MCF 10A (cell line): ENCODE measurements at places on chromosomes 5 and 9.

- DNase-seq = no peak
Measured at GRCh38 chr5:157271740-157272271, 5.9 kb downstream of the CYFIP2 start.

GRCh38 chr9:90189306-90189705, 453.3 kb downstream of the DIRAS2 start:
- no peak for DNase-seq

DNA sequence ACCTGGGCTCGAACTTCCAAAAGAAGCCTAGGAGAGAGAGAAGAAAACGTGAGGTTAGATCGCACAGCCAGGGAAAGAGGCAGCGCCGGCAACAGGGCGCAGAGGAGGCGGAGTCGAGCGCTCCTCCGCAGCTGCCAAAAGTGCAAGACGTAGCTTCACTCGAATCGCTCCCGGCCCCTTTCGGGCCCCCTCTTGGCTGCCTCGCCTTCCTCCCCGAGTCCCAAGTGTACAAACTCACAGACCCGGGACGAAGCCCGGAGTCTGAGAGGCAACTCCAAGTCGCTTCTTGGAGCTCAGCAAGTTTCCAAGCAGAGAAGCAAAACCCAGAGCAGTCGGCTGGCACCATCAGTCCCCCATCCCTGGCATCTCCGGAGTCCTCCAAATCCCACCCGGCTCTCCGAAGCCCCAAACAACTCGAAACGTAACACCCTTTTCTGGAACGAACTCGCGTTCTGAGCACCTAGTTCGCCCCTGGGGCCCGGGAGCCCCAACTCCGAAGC, 1.2 kb downstream of the MIER3 start:
- peak; percentile 61 for DNase-seq

DNA sequence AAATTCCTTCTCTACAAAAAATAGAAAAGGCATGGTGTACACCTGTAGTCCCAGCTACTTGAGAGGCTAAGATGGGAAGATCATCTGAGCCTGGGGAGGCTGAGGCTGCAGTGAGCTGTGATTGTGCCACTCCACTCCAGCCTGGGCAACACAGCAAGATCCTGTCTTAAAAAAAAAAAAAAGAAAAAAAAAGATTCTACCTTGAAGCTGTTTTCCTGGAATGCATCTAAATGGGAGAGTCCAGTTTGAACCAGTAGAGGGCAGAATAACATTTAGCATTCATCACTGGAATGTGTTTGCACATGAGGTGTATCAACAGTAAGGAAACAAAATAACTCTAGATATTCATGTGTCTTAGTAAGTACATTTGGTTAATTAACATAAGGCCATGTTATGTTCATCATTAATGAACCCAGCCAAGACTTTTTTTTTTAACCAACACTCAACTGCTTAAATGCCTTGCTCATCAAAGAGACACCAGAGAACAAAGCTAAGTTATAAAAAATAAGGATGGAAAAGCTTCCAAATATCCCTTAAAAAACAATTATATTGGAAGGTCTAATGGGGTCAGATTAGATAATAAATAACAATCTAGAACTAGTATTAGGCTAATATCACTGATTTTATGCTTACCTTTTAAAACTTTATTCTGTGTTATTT, 16.1 kb downstream of the IFNE start:
- DNase-seq = peak; percentile 47

DNA sequence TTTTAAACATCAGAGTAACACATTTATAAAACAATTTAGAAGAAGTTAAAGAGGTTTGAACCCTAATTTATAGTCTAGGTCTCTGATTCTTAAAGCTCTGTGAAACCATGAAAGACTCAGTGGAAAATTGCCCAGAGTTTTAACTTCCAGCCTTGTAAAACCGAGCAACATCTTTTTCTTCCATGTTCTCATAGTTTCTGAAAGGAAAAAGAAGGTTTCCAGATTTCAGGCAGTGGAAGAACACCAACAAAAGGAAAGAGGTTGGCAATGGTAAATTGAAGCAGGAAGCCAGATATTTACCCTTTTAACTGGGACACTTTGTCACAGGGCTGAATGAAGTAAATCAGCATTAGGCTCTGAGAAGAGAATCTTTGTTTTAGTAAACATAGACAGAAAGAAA, 1999.3 kb downstream of the MAT2B start:
- no peak for DNase-seq
